Peyer's patch (tissue), 4 donors: ENCODE measurements at places on chromosomes 6 and 20. TPM values are rescaled to one million over a fixed set of nuclear protein-coding genes. Genes with fewer than 3 reads are reported as not detected.

Gene SDCBP2
- total RNA-seq: 361 TPM

Gene KHDC1
- total RNA-seq: 0.57 TPM

Gene CDK19
- total RNA-seq: 13.2 TPM

Gene POM121L2
- not detected for total RNA-seq

Gene RAB22A
- total RNA-seq: 29.4 TPM

Gene ETV7
- total RNA-seq: 3.3 TPM

Gene ARMH2
- not detected for total RNA-seq

DNA sequence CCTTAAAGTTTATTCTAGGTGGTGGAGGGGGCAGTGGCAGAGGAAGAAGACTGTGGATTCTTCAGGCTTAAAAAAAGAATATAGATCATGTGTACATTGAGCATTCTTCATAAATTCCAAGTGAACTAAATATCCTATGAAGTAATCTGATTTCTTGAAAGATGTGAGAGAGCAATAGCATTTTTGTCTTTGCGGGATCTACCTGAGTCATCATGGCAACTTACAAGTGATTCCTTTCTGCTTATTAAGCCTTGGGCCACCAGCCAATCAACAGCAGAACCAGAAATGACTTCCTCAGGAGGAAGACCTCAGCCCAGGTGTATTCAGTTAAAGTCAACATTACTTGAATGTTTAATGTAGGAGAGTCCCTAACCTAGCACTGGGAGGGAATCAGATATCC, 756.9 kb downstream of the TFAP2A start:
- no peaks in the 10 kb centered on the region for H3K4me1 ChIP-seq
- no peaks in the 10 kb centered on the region for H3K27me3 ChIP-seq
- H3K36me3 ChIP-seq: no peaks in the 10 kb centered on the region
- H3K4me3 ChIP-seq: no peak overlapping the region
- no peak overlapping the region for H3K27ac ChIP-seq

DNA sequence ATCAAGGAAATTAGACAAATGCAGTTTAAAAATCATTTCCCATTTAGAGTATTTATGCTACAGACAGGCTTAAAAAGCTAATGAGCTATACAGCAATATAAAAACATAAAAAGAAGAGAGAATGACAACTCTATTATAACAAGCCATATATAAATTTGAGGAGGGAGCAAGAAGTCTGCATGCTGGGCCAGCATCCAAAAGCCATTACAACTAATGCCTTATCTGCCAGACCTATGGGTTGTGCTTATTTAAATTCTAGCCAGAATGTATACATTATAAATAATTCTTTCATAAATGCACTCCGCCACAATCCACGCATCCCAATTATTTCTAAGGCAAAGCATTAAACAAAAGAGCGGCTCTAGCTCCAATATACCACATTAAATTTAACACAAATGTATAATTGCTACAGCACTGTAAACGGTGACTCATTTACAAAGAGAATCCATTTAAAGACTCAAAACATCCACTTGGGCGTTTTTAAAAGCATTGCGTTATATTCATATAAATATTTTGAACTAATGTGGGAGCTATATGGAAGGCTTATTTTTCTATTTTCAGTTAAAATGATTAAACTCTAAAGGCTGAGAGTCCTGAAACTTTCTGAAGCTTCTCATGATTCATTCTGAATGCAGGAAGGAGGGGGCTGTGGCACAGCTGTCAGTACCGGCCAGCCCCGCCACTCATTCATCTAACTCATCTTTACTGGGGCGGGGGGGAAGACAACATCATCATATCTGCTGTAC, 37.7 kb upstream of the RAB22A start:
- no peak overlapping the region for H3K27ac ChIP-seq
- H3K36me3 ChIP-seq: no peaks in the 10 kb centered on the region
- no peak for DNase-seq
- no peak overlapping the region for H3K4me3 ChIP-seq

GRCh38 chr20:24943196-24943595, 5.9 kb upstream of the CST7 start:
- H3K27ac ChIP-seq: no peak overlapping the region
- H3K27me3 ChIP-seq: no peaks in the 10 kb centered on the region
- H3K36me3 ChIP-seq: no peaks in the 10 kb centered on the region
- H3K4me1 ChIP-seq: no peaks in the 10 kb centered on the region

- H3K4me3 ChIP-seq: no peak overlapping the region
- no peaks in the 10 kb centered on the region for H3K27me3 ChIP-seq
- H3K36me3 ChIP-seq: no peaks in the 10 kb centered on the region
- H3K27ac ChIP-seq: peak overlapping the region; percentile 48
Measured at GRCh38 chr6:4358414-4359107, 223.2 kb upstream of the ECI2 start.

- no peak overlapping the region for H3K4me3 ChIP-seq
- no peaks in the 10 kb centered on the region for H3K36me3 ChIP-seq
- H3K4me1 ChIP-seq: no peaks in the 10 kb centered on the region
- no peak overlapping the region for H3K27ac ChIP-seq
- no peaks in the 10 kb centered on the region for H3K27me3 ChIP-seq
- no peak for DNase-seq
Measured at GRCh38 chr6:89986650-89987074, 92.4 kb downstream of the GJA10 start.

DNA sequence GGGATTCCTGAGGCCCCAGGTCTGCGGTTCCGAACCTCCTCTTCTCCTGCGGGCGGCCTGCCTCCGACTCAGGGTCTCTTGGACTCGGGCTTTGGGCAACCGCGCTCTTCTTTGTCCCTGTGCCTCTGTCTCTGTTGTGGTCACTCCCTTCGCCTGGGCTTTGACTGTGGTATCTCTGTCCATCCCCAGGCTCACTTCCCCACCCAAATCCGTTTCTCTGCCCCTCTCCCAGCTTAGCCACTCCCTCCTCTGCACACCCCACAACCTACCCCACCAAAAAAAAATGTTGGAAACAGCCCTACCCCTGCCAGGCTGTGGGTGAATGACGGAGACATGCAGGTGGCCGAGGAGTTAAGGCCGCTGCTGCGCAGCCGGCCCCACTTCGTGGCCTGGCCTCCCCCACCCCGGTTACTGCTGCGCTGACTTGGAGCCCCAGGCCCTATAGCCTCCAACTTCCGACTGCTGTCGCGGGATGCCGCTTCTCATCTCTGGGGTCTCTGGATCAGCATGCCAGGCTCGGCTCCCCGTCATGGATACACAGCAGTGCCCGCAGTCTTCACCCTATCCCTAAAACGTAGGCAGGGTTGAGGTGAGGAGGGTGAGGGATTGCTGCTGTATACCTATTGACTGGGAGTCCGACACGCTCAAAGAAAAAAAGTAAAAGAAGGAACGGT, 2.7 kb upstream of the MAFB start:
- no peak overlapping the region for H3K27ac ChIP-seq
- H3K4me3 ChIP-seq: no peak overlapping the region
- peaks cover 20% of the 10 kb centered on the region for H3K27me3 ChIP-seq
- H3K4me1 ChIP-seq: no peaks in the 10 kb centered on the region
- H3K36me3 ChIP-seq: no peaks in the 10 kb centered on the region

DNA sequence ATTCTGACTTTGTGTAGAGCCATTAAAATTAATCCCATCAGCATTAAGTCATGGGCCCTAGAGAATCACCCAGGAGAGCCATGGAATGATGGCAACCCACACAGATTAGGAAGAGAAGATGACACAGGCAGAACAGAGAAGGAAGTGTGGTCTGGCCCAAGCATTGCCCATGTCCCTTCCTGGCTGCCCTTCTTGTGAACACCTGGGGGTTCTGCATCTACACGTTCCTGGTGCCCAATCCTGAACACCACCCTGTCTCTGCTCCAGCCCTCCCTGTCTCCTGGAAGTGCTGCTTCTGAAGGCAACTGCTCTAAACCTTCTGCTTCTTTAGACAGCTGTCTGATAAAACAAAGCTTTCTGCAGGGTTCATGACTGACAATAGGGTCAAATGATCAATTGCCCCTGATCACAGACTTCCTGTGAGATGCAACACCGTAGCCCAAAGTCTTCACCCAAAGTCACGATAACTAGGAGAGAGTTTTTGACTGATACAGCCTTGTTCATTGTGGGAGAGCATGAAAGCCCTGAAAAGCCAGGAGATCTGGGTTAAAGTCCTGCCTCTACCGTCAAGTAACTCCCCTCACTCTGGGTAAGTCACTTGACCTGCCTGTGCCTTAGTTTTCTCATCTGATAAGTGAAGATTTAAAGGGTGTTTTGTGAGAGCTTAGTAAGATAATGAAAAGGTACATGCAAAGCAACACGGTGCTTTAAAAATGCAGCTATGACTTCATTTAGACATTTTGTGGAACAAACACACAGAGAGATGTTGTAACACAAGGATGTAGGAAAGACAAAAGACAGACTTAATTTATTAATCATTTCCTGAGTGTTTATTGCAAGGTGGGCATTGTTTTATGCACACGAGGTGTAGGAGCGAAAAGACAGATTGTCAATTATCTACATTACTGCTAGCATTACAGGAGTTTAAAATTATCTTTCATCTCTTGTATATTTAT, 291.2 kb upstream of the STXBP5 start:
- no peaks in the 10 kb centered on the region for H3K36me3 ChIP-seq
- no peak overlapping the region for H3K27ac ChIP-seq
- no peaks in the 10 kb centered on the region for H3K4me1 ChIP-seq
- no peaks in the 10 kb centered on the region for H3K27me3 ChIP-seq

GRCh38 chr6:23457321-23457720, 668.7 kb upstream of the NRSN1 start:
- DNase-seq: no peak
- no peak overlapping the region for H3K27ac ChIP-seq
- H3K27me3 ChIP-seq: no peaks in the 10 kb centered on the region
- no peaks in the 10 kb centered on the region for H3K36me3 ChIP-seq

DNA sequence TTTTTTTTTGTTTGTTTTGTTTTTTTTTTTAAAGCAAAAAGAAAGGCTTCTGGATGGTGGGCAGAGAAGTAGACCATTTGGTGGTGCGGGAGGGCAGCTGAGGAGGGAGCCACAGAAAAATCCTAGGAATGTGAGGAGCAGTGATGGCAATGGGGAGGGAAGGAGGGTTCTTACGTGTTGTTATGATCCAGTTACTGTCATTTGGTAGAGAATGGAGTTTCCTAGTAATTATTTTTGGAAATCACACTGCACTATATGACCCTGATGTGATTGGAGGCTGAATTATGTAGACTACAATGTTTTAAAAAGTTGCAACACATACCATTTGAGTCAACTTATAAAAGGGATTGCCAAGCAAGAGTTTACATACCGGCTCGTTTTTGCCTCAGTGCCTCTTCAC, 22.1 kb downstream of the ADGRF5 start:
- no peak for DNase-seq
- no peaks in the 10 kb centered on the region for H3K4me1 ChIP-seq
- no peak overlapping the region for H3K27ac ChIP-seq
- no peak overlapping the region for H3K4me3 ChIP-seq
- H3K27me3 ChIP-seq: no peaks in the 10 kb centered on the region

DNA sequence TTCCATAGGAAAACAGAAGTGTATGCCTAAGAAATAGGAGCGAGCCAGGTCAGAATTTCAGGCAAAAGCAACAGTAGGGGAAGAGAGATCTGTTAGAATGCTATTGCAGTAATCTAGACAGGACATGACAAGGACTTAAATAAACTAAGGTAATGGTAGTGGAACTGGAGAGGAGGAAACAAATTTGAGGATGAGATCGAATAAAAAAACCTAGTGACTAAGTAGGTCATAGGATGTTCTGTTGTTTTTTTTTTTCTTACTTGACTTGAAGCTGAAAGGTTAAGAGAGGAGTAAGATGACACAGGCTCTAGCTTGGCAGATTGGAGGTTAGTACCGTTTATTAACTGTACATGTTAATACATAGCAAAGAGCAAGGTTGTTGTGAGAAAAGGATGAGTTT, 28.6 kb downstream of the ORC3 start:
- H3K27ac ChIP-seq: no peak overlapping the region
- DNase-seq: no peak
- no peaks in the 10 kb centered on the region for H3K27me3 ChIP-seq
- no peak overlapping the region for H3K4me3 ChIP-seq
